ENCODE measurements at places on chromosomes 6 and 20.

GRCh38 chr6:51398064-51398705 lies 579.5 kb downstream of the TFAP2B start:
- H3K27ac ChIP-seq: no peak overlapping the region
- no peak overlapping the region for H3K4me3 ChIP-seq
- H3K27me3 ChIP-seq: no peaks in the 10 kb centered on the region
- no peaks in the 10 kb centered on the region for H3K4me1 ChIP-seq

GRCh38 chr6:162408826-162409535 lies 318.6 kb downstream of the PRKN start:
- H3K27me3 ChIP-seq: no peaks in the 10 kb centered on the region
- no peak overlapping the region for H3K27ac ChIP-seq
- DNase-seq: no peak
- H3K4me1 ChIP-seq: no peaks in the 10 kb centered on the region

DNA sequence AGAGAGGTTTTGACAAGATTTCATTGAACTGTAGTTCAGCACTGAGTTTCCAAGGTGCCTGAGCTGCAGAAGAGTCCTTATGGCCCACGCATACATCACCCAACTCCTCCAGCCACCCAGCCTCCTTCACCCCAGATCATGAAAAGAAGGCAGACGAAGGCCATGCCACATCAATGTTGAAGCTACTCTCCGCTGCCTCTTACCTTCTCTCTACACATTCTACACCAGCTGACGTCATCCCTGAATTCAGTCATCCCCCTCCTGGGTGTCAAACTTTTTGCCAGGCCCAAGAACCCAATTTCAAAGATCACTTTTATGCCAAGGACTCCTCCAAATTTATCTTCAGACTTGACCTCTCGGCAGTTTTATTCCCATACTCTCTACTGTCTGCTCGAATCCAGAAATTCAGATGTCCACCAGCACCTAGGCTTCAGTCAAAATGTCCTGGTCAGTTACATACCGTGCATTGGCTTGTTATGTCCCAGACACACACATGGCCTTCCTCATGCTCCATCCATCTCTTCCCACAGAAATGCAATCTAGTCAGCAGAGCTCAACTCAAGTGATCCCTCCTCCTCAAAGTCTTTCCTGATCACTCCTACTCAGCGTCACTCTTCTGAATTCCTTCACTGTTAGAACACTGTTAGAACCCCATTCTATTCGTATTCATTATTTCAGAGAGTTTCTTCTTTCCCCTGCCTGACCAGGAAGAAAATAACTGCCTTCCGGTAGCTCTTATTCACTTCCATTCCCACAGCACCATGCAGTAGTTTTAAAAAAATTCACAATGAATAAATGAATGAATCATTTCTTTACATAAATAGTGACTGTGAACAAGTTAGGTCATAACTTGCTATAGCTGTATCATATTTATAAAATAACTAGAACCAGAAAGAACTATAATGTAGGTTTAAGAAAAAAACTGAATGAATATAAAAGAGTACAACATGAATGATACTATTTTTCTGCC lies 11.5 kb downstream of the ATXN1 start:
- peaks cover 18% of the 10 kb centered on the region for H3K36me3 ChIP-seq
- H3K27me3 ChIP-seq: no peaks in the 10 kb centered on the region
- no peak overlapping the region for H3K27ac ChIP-seq
- no peaks in the 10 kb centered on the region for H3K4me1 ChIP-seq
- no peak for DNase-seq
- no peak overlapping the region for H3K4me3 ChIP-seq

DNA sequence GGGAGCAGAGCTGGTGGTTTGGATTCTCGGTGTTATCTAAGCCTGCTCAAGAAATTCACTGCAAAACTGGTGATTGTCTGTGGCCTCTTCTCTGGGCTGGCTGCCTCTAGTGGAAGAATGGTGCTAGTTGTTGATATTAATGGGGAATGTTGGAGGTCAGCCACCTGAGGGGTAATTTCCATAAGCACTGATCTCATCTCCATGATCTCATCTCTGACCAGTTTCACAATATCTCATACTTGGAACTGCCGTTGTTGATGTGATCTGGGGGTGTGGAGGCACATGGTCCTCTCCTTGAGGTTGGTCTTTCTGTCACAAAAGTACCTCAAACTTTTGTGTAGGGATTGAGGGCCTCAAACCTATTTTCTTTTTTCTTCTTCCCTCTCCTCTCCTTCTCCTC lies 102.6 kb downstream of the CD109 start:
- no peak for DNase-seq
- no peak overlapping the region for H3K4me3 ChIP-seq
- H3K27me3 ChIP-seq: no peaks in the 10 kb centered on the region
- H3K4me1 ChIP-seq: no peaks in the 10 kb centered on the region

DNA sequence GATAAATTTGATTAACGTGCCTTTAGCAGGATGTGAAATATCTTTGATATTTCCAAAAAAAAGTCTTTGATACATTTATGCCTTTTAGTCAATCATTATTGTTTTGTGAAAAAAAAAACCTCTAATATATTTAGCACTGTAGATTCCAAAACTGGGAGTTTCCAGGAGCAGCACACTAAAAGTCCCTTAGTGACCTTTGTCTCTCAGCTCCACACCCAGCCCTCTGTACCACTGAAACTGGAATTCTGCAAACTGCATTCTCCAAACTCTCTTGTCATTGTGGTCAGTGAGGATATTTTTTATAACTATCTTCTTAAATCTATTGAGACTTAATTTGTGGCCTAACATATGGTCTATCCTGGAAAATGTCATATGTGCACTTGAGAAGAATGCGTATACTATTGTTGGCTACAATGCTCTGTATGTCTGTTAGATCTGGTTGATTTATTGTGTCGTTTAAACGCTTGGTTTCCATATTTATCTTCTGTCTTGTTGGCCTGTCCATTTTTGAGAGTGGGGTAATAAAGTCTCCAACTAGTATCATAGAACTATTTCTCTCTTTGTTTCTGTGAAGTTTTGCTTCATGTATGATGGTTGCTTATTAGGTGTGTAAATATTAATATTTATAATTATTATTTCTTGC lies 73.2 kb upstream of the CNKSR3 start:
- no peak overlapping the region for H3K4me3 ChIP-seq
- no peaks in the 10 kb centered on the region for H3K27me3 ChIP-seq
- H3K4me1 ChIP-seq: no peaks in the 10 kb centered on the region
- no peak for DNase-seq

- no peaks in the 10 kb centered on the region for H3K27me3 ChIP-seq
- H3K4me1 ChIP-seq: no peaks in the 10 kb centered on the region
- no peak overlapping the region for H3K27ac ChIP-seq
- H3K36me3 ChIP-seq: no peaks in the 10 kb centered on the region
- H3K4me3 ChIP-seq: no peak overlapping the region
- DNase-seq: no peak
These were observed 252.8 kb downstream of the CDH26 start for GRCh38 chr20:60210779-60211617.

DNA sequence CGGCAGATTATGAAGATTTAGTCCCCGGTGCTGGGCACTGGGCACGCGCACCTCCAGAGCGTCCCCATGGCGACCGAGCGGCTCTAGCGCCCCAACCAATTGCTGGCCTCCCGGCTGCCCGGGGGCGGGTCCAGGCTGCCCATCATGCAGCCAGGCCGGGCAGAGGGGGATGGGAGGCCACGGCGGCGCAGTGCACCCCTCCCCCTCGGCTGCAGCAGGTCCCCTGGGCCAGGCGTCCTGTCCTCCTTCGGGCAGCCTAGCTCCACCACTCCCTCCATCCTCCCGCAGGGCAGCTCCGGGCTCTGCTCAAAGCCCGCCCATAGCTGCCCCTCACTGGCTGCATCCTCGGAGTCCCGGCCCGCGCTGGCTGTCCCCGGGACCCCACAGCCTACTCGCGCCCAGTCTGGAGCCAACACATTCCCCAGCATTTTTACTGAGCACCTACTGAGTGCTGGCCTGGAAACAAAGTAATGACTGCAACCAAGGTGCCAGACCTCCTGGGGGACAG lies 99.4 kb downstream of the ASXL1 start:
- no peak overlapping the region for H3K4me3 ChIP-seq
- no peaks in the 10 kb centered on the region for H3K27me3 ChIP-seq
- H3K27ac ChIP-seq: no peak overlapping the region
- peaks cover 49% of the 10 kb centered on the region for H3K36me3 ChIP-seq
- H3K4me1 ChIP-seq: no peaks in the 10 kb centered on the region

DNA sequence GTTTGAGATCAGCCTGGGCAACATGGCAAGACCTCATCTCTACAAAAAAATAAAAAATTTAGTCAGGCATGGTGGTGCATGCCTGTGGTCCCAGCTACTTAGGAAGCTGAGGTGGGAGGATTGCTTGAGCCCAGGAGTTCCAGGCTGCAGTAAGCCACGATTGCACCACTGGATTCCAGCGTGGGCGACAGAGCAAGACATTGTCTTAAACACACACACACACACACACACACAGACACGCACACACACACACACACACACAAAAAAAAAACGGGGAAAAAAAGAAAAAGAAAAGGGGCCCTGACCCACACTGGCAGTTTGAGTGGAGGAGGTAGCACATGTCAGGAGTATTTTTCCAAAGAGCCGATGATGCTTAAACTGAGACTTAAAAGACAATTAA lies 122.2 kb downstream of the AFG1L start:
- H3K27me3 ChIP-seq: no peaks in the 10 kb centered on the region
- H3K4me3 ChIP-seq: no peak overlapping the region
- no peaks in the 10 kb centered on the region for H3K4me1 ChIP-seq
- DNase-seq: no peak
- H3K27ac ChIP-seq: no peak overlapping the region
- H3K36me3 ChIP-seq: no peaks in the 10 kb centered on the region

DNA sequence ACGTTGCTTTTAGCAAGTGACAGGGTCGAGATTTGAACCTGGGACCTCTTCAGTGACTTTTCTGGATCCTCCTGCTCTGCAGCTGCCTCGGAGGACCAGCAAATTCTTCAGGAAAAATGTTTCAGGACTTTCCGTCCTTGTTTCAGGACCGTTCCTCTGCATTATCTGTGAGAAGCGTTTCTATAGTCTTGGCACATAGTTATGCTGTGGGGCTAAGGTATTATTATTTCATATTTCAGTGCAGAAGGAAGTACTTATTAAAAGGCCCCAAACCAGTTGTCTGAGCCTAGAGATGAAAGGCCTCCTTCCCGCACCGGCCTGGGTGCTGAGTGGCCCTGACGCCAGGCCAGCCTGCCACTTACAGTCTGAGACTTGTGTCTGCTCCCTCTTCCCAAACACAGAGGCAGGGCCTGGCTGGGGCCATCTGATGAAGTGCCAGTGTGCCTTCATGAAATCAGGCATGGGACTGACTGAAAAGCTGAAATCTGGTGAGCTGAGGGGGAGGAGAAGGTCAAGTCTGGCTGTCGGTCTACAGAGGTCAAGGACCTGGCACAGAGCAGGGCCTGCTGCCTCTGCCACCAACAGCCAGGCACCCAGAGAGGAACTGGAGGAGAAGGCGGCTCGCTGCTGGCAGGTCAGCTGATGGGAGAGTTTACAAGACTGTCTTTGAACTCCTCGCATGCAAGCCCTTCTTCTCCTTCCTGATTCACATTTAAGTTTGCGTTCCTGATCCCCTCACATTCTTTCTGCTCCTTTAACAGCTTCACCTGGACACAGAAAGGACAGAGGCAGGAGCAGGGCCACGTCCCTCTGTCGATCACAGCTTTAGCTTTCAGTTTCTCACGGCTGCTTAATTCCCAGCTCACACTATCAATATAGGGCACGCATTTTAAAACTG lies 8.9 kb upstream of the QKI start:
- no peaks in the 10 kb centered on the region for H3K4me1 ChIP-seq
- peak overlapping the region; percentile 41 for H3K4me3 ChIP-seq
- DNase-seq: no peak
- no peaks in the 10 kb centered on the region for H3K36me3 ChIP-seq

All from effector memory CD4-positive, alpha-beta T cell (primary cell).